Adrenal gland (tissue), 19 donors: ENCODE measurements at places on chromosomes 16 and 17. TPM values are rescaled to one million over a fixed set of nuclear protein-coding genes. Genes with fewer than 3 reads are reported as not detected.

The SYT17 gene
- 3.6 TPM for polyA plus RNA-seq

The CARD14 gene
- 0.81 TPM for polyA plus RNA-seq

The RNF43 gene
- 9.8 TPM for polyA plus RNA-seq

The SECTM1 gene
- polyA plus RNA-seq, result 3.7 TPM

The ATP1B2 gene
- 7.9 TPM for polyA plus RNA-seq

The WDR45B gene
- 71.4 TPM for polyA plus RNA-seq

The BCL7C gene
- 50.1 TPM for polyA plus RNA-seq

The KRT9 gene
- 0.61 TPM for polyA plus RNA-seq

The EFCAB5 gene
- 0.08 TPM for polyA plus RNA-seq

The EXOSC6 gene
- polyA plus RNA-seq, result 17.5 TPM

The GFAP gene
- 0.62 TPM for polyA plus RNA-seq

The TBL3 gene
- 10.8 TPM for polyA plus RNA-seq

The CLDN7 gene
- polyA plus RNA-seq, result 1.6 TPM

The PRAC2 gene
- not detected for polyA plus RNA-seq

The PMFBP1 gene
- 1.6 TPM for polyA plus RNA-seq

The GNPTG gene
- 362 TPM for polyA plus RNA-seq

The PERCC1 gene
- polyA plus RNA-seq, result not detected

The IGFALS gene
- 0.67 TPM for polyA plus RNA-seq

The TMEM238L gene
- polyA plus RNA-seq, result not detected

The HOXB1 gene
- polyA plus RNA-seq, result not detected

The ARSG gene
- polyA plus RNA-seq, result 22.9 TPM

The G6PC1 gene
- not detected for polyA plus RNA-seq

The SPATA22 gene
- polyA plus RNA-seq, result 0.54 TPM

The NHERF2 gene
- 12.5 TPM for polyA plus RNA-seq
